Stimulated activated CD8-positive, alpha-beta memory T cell treated with anti-CD3 and anti-CD28 coated beads, Interleukin-15, amount 100 ng/mL, for 4 hours (primary cell): ENCODE measurements at places on chromosomes 13 and 19.

- no peak for DNase-seq
Observed at GRCh38 chr13:87459419-87459818, 211.8 kb upstream of the SLITRK5 start.

GRCh38 chr13:112684071-112684845 is 5.6 kb upstream of the ATP11A start:
- no peak for DNase-seq

GRCh38 chr19:15576526-15577156 is 38.4 kb upstream of the CYP4F8 start:
- DNase-seq = no peak

- DNase-seq = no peak
Observed at GRCh38 chr19:11446652-11447301, 11.3 kb downstream of the PRKCSH start.

GRCh38 chr13:85728811-85729210 is 70.4 kb downstream of the SLITRK6 start:
- DNase-seq = no peak
